ENCODE measurements at places on chromosomes 4 and X.
A peak's percentile ranks its signal among the peaks of the same experiment; 100 is the strongest.

DNA sequence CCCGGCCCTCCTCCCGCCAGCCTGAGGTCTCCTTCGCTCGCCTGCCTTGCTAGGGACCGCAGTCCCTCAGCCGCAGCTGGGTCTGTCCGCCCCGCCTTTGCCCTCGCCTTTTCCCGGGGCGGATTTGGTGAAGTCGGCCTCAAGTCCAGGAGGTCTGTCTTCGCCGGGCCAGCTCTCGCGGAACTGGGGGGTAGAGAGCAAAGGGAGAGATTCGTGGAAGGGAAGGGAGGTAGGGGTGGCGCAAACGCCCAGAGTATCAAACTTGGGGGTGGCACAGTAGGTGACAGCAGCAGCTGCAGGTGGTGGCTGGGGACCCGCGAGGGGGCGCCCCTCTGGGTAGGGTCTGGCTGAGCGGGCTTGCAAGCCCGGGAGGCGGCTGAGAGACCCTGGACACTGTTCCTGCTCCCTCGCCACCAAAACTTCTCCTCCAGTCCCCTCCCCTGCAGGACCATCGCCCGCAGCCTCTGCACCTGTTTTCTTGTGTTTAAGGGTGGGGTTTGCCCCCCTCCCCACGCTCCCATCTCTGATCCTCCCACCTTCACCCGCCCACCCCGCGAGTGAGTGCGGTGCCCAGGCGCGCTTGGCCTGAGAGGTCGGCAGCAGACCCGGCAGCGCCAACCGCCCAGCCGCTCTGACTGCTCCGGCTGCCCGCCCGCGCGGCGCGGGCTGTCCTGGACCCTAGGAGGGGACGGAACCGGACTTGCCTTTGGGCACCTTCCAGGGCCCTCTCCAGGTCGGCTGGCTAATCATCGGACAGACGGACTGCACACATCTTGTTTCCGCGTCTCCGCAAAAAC, at the start of gene NPY2R:
TSS of gene NPY2R (plus strand) at position 379 of the 797 bp plus-strand sequence. CDS start 5,304 bp downstream, outside the sequence.
- no peak for ATAC-seq

DNA sequence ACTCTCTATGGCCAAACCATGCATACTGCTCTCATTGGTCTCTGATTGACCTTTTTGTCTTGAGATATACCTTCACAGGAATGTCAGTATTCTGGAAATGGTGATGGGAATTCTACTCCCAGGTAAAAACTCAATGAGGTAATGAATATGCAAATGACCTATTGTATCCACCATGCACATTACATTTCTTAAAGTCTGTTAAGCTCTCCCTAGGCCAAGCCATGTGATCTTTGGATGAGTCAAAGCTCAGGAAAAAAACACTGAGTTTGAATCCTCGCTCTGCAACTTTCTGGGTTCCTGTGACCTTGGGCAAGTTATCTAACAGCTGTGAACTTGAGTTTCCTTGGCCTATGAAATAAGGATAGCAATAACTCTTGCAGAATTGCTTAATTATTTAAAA, 175.4 kb downstream of the PPP1R2C start:
- peak; percentile 59 for ATAC-seq

GRCh38 chr4:104940927-104941326, 205.7 kb upstream of the TET2 start:
- ATAC-seq: no peak

- no peak for ATAC-seq
Measured at GRCh38 chrX:97740044-97740443, 856.3 kb downstream of the RPA4 start.

DNA sequence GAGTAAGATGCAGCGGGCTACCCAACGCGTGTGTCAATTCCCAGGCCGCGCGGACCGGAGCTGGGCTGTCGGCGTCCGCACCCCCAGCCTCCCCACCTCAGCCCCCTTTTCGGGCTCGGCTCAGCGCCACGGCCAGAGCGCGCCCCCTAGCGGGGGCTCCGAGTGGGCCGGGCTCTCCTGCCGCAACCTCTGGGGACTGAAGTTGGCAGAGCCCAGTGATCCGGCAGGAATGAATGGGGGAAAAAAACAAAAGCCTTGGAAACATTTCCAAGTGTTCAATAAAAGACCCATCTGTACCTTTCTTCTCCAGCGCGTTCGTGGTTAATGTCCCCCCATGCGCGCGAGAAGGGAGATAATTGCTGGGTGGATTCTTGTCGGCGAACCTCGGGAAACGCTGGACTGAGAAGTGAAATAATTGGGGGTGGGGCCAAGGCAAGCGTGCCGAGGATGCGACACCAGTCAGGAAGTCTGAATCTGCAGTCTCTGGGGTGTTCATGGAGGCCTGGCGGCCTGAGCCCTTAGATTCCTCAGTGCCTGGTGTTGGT, 5.2 kb upstream of the ARX start:
- ATAC-seq: peak; percentile 25

Measured in esophagus mucosa (tissue), 1 donor.